ENCODE measurements at places on chromosomes 4 and X.

DNA sequence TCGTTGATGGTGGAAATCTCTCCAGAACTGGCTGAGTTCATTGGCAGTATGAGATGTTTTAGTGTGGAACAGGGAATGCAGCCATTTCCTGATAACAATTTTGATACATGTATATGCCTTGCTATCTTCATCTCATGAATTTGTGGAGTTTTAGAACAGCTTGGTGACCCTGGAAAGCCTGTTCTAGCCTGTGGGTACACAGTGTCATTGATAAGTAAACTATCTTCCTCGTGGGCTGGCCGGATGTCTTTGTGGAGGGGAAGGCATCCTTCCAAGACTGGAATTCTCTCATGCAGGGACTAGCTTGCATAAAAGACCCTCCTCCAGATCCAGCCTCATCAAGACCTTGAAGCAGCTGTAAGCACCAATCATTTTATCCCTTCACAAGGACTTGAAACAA, 40.2 kb upstream of the NUDT10 start:
- DNase-seq = no peak

DNA sequence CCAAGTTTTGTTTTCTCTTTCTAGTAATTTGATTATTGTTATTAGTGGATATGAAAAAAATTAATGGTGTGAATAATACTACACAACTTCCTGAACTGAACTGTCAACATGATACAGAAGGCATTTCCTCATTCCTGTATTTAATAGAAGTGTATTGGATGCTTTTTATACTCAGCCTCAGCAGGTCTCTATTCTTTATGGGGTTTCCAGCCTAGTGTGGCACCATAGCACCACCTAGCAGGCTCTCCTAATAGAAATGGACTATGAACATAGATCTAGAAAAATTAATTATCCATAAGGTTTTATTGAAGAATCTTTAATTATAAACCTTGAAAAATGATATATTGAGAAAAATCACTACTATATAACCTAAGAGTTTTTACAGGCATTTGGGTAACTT, 52.4 kb downstream of the GLRB start:
- no peak for DNase-seq

DNA sequence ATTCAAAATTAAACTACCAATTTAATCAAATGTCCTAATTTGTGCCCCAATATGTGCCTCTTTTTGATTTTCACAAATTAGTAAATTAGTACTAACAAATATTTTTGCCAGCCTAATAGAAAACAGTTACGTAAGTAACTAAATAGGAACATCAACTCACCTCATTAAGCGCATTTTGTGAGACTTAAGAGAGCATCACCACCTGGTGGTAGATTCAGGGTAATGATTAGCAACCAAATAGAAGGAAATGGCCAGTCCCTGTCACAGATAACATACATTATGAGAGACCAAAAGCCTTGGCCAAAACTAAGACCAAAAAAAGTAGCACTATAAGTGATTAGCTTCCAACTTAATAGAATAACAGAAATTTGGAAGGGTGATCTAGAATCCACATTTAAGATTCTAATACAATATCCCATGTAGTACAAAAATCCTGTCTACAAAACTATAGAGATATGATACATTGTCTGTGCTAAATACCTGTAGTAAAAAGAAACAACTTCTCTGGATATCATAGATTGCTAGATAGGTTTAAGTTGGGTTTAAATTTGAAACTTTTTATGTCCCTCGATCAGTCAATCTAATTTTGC, 46.7 kb downstream of the C4orf46 start:
- no peak for DNase-seq

- DNase-seq = no peak
Measured at GRCh38 chr4:105572296-105572695, 19.9 kb downstream of the ARHGEF38 start.

GRCh38 chr4:101724093-101724492, 66.4 kb upstream of the BANK1 start:
- DNase-seq = no peak

DNA sequence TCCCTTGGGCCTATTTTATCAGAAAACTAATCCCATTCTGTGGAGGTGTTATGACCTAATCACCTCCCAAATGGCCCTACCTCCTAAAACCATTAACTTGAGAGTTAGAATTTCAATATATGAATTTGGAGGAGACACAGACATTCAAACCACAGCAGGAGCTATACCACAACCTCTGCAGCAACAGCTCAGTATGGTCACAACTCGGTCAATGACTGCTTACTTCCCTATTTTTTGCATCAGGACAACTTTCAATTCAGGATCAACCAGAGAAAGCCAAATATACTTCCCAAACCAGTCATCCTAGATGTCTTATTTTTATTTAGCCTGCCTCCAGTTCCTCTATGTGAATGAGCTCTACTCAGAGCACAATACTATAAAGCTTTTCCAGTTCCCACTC, 11.3 kb upstream of the SMARCA5 start:
- no peak for DNase-seq

DNA sequence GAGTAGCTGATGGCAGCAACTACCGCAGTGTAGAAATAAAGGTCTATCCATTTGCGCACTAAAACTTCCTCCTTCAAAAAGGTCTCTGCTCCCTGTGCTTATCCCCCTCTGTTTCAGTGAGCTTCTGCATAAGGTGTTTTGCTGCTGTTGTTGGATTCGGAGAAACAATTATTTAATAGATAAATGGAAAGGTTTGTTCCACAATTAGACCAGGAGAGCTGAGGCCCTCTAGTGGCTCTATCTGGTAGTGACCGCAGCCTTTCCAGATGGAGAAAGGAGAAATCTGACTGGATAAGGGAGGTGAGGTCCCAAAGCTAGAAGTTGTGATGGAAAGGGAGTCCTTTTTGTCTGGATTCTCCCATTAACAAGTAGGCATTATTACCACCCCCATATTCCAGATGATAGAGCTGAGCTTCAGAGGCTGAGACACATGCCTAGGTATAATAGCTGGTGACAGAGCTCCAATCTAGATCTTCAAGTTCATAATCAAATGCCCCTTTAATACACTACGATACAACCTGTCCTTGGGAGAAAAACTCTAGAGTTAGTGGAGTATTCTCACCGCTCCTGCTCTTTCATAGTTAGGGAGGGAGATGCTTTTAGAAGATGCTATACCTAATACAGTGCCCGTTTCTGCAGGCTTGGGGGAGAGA, 5.1 kb upstream of the GABRQ start:
- DNase-seq = peak; percentile 75

- no peak for DNase-seq
Measured at GRCh38 chr4:74751247-74751646, 43.1 kb downstream of the BTC start.

- no peak for DNase-seq
Measured at GRCh38 chrX:3577551-3577950, 135.9 kb downstream of the PRKX start.

GRCh38 chr4:132998585-132999230, 150.4 kb upstream of the PCDH10 start:
- no peak for DNase-seq

DNA sequence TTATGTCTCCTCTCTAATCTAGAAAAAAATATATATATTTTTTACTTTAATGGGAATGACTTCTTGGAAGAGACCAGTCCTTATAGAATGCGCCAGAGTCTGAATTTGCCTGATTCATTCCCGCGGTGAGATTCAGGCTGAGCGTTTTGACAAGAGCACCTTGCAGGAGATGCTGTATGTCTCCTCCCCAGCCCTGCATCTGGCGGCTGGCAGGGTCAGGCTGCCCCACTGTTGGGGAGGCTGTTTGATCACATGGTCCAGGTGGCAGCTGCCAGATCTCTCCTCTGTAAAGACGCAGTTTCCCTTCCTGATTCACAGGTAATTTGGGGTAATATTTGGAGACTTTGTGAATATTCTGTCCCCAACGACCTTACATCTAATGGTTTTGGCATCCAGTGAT, 9.7 kb downstream of the PDZD4 start:
- DNase-seq = no peak

DNA sequence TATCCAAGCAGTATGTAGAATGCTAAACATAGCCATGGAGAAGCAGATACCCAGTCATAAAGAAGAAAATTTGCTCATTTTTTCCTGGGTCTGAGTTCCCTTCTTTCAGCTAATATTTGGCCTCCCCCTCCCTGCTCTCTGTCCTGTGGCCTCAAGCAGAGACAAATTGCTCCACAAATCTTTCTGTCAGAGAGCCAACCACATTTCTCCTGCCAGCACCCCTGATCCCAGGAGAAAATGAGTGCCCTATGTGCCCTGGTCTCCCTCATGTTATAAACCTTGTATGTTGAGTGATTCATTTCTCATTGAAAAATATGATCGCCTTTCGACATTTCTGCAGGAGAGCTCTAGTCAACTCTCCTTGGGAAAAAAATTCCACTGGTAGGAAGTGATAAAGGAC, 82.0 kb downstream of the TMEM156 start:
- no peak for DNase-seq

GRCh38 chr4:25297528-25298242, 14.9 kb upstream of the ZCCHC4 start:
- no peak for DNase-seq

GRCh38 chr4:106898621-106899230, 137.4 kb downstream of the DKK2 start:
- no peak for DNase-seq

- DNase-seq = no peak
Measured at GRCh38 chr4:113539408-113539807, 222.1 kb downstream of the CAMK2D start.

DNA sequence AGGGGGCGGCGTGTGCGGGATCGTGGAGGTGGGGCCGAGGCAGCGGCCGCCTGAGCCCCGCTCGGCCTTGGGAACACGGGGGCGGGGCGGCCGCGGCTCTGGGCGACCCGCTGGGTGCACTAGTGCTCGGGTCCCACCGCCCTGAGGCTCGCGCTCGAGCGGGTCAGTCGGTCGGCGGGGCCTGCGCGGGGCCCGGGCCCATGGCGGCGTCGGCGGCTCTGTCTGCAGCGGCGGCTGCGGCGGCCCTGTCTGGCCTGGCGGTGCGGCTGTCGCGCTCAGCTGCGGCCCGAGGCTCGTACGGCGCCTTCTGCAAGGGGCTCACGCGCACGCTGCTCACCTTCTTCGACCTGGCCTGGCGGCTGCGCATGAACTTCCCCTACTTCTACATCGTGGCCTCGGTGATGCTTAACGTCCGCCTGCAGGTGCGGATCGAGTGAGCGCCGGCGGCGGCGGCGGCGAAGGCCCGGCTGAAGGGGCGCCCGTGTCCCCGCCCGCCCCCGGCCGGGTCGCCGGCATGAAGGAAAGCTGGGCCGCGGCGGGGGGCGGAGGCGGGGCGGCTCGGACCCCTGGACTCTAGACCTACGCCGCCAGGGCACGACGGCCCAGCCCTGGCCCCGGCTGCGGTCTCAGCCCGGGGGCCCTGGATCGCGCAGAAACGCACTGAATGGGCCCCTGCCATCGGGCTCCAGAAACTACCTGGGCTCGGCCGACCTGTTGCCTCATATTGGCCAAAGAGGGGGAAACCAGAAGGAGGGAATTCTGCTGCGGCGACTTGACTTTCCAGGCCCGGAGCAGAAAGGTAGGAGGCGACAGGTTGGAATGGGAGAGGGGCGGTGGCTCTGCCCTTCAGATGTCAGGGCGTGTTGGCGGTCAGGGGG, at the start of gene SMIM10L2A:
Gene SMIM10L2A, plus strand, starts transcription at position 13 of the 878 bp plus-strand sequence. Its CDS starts 188 bp downstream, at position 201.
- DNase-seq = no peak

GRCh38 chrX:57367649-57368048, 81.1 kb downstream of the FAAH2 start:
- DNase-seq = no peak

GRCh38 chr4:44161756-44162155, 286.9 kb downstream of the KCTD8 start:
- DNase-seq = no peak

GRCh38 chrX:100368167-100368566, 41.9 kb downstream of the PCDH19 start:
- no peak for DNase-seq

GRCh38 chrX:95860127-95860526, 824.5 kb upstream of the DIAPH2 start:
- no peak for DNase-seq

- DNase-seq = no peak
Measured at GRCh38 chr4:170769862-170770261, 680.1 kb upstream of the AADAT start.

DNA sequence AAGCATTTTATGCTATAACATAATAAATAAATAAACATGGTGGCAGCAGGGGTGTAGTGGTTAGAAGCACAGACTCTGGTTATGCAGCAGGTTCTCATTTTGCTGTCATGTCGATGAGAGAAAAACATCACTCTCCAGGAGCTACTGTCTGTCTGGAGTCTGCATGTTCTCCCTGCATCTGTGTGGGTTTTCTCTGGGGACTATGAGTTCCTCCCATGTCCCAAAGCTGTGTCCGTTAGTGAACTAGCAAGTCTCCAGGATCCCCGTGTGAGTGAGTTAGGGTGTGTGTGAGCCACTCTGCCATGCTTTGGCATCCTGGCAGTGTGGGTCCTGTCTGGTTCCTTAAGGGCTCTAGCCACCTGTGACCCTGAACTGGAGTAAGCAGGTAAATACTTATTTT, 585.6 kb upstream of the AGA start:
- DNase-seq = no peak

DNA sequence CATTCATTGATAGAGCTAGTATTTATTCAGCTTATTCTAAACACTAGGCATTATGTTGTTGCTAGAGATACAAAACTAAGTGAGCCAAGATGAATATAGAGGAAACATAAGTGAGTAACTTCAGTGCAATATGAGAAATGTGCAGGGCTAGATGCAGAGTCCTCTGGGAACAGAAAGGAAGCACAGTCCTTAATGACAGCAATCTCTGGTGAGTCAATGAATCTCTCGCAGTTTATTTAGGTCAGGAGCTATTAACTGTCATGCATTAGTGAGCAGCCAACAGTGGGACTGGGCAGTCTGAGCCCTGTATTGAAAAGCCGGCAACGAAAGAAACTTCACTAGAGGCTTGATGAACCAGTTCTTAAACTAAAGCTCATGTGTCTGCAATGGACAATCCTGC, 598.1 kb upstream of the MAGEB2 start:
- no peak for DNase-seq

GRCh38 chr4:69896530-69897116, 34.2 kb upstream of the CSN1S1 start:
- DNase-seq = no peak

- DNase-seq = peak; percentile 50
Measured at GRCh38 chrX:118976599-118977340, 2.4 kb downstream of the LONRF3 start.

DNA sequence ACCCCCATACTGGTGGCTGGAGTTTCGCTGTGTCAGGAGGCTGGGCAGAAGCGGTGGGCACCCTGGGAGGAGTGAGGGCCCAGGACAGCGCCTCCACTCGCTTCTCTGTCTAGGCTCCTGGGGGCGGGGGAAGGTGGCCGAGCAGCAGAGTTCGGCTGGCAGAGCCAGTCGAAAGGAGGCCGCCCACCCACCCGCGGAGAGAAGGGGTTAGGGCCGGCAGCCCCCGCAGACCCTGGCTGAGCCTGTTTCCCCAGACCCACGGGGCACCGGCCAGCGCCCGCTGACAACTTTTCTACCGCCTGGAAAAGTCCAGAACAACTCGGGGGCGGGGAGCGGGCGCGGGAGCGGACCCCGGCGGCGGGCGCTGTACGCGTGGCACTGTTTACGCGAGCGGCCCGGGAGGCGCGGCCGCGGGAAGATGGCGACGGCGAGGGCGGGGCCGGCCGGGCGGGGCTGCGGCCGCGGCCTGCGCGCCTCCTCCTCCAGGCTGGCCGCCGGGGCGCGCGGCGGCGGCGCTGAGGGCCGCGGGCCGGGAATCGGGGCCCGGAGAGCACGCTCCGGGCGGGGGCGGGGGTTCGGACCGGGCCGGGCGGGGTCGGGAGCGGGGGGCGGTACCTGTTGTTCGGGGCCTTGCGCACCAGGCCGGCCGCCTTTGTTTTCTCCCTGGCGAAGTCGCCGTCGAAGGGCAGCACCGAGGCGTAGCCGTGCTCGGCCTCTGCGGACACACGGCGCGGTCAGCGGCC, 628 bp downstream of the MXD4 start:
- no peak for DNase-seq
